ENCODE measurements at places on chromosomes 7 and 10.
A peak's percentile ranks its signal among the peaks of the same experiment; 100 is the strongest.

GRCh38 chr7:151249034-151249731, 689 bp upstream of the SMARCD3 start:
- DNase-seq, result peak; percentile 79

GRCh38 chr7:81112731-81113130, 193.9 kb upstream of the SEMA3C start:
- DNase-seq, result no peak

GRCh38 chr10:90204131-90204955, 503.0 kb downstream of the KIF20B start:
- no peak for DNase-seq

GRCh38 chr10:96833220-96834001, 1.3 kb downstream of the LCOR start:
- peak; percentile 33 for DNase-seq

- peak; percentile 89 for DNase-seq
Measured at GRCh38 chr10:31101123-31101522, 69.5 kb upstream of the ZNF438 start.

GRCh38 chr10:350981-351501, 215.8 kb downstream of the ZMYND11 start:
- DNase-seq, result no peak

GRCh38 chr10:133158437-133158755, 1.6 kb upstream of the KNDC1 start:
- no peak for DNase-seq

DNA sequence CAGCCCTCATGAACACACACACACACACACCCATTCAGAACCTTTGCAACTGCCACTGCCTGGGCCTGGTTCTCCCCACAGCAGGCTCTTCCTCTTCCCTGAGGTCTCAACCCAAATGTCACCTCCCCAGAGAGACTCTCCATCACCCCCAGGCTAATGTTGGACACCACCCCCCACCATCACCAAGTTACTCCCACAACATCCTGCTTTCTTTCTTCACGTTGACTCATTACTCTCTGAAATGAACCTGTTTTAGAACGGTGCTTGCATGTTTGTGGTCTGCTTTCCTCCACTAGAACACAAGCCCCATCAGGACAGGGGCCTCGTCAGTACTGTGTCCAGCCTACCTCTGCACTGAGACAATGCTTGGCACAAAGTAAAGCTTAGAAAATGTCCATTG, 16.0 kb downstream of the AFAP1L2 start:
- DNase-seq, result no peak

- peak; percentile 74 for DNase-seq
Measured at GRCh38 chr7:115561335-115562110, 469.0 kb downstream of the TFEC start.

DNA sequence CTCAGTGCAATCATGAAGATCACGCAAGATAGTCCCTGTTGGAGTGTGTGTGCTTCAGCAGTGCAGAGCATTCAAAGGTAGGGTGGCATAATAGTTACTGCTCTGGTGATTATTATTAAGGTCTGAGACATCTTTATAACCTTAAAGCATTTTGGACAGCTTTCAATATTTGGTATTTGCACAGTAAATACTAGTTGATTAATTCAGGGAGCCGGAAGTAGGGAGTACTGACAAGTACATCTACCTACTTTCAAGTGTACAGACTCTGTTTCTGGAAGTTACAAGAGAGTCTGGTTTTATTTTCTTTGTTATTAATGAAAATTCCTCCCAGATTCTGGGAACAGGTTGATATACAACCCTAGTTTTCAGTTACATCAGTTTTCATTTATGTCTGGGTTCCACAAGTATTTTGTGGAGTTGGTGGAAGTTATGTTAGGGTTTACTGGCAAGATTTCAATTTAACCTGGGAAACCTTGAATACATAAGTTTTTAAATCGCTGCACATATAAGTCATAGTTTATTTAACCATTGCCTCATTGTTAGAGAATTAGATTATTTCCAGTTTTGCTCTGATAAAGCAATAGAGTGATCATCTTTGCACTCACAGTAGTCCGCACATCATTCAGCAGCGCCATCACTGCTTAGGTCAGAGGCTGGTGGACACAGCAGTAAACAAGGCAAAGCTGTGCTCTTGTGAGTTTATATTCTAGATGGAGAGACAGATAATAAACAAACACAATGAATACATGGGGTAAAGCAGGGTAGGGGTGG, 366.6 kb downstream of the REEP3 start:
- peak; percentile 61 for DNase-seq

DNA sequence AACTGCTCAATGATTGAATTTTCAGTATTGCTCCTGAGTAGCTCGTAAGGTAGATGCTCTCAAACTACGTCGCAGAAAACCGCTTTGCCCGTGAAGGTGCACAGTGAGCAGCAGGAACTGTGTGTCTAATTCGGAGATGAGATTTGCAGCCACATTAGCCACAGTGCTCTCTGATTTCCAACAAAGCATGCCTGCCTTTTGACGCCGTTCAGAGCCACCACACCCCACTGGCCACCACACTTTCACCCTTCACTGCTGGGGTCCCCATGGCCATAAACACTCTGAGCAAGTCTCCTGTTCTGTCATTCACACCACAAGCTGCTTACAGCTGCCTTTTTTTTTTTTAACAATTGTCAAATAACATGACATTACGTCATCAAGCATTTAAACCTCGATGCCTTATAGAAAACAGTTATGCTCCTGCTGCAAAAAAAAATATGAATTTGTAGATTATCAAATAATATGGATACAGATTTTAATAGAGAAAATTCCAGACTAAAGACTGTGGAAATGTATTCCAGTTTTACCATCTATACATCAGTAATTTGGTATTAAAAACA, 578.8 kb upstream of the PFKP start:
- DNase-seq, result no peak

GRCh38 chr10:110244550-110244949, 37.1 kb downstream of the MXI1 start:
- DNase-seq, result no peak

GRCh38 chr7:6436385-6436685, 11.4 kb downstream of the DAGLB start:
- DNase-seq, result no peak

- no peak for DNase-seq
Measured at GRCh38 chr7:18458830-18459229, 36.7 kb upstream of the HDAC9 start.

- DNase-seq, result no peak
Measured at GRCh38 chr10:70358446-70358845, 24.0 kb downstream of the LRRC20 start.

- peak; percentile 83 for DNase-seq
Measured at GRCh38 chr7:106126170-106126938, 14.2 kb upstream of the SYPL1 start.
